Activated CD8-positive, alpha-beta memory T cell treated with anti-CD3 and anti-CD28 coated beads for 1 hour (primary cell): ENCODE measurements at places on chromosomes 3 and 15.

GRCh38 chr15:32029862-32030781 lies at the start of gene CHRNA7:
TSS of gene CHRNA7 (plus strand) at chr15:32030515. CDS start at chr15:32030595, 80 bp downstream.
- DNase-seq: no peak

GRCh38 chr15:98699591-98700424 lies 51.5 kb downstream of the IGF1R start:
- no peak for DNase-seq

- no peak for DNase-seq
Observed at GRCh38 chr3:186239321-186239720, 122.7 kb downstream of the DGKG start.

DNA sequence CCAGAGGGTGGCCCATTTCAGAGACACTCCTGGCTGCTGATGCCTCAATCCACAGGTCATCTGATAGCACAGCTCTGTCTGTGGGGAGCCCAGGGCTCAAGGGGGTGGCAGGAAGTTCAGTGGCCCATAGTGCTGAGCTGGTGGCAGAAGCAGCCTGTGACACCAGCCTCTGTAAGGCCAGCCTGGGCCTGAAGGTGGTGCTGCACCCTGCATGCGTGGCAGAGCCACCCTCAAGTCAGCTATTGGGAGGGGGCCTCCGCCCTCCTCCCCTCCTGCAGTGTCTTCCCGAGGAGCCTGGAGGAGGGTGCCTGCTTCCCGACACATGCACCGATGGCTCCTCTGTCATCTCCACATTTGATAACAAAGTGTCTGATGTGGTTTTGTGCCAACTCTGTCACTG lies 3.0 kb downstream of the PLA1A start:
- no peak for DNase-seq

GRCh38 chr15:91522605-91523332 lies 330.7 kb upstream of the SLCO3A1 start:
- DNase-seq: no peak

DNA sequence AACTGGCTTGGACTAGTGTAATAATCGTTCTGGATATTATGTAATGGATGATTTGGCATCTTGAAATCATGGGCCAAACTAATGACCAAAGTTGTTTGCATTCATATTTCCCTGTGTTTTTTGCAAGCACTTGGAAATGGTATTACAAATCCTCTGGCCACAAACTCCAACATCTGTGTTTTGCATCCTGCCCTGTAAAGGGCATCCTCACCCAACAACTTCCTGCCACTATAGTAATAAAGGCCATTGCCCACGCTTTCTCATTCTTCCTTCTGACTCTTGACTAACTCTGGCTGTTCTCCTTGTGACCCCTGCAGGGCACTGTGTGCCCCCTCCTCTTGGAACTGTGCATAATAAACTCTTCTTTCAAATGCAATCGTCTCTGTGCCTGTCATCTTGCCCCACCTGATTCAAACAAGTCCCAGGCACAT lies 25.4 kb upstream of the PSMD6 start:
- DNase-seq: no peak

GRCh38 chr15:79431636-79432344 lies at the start of gene MINAR1:
TSS of gene MINAR1 (plus strand) at chr15:79432336. CDS start at chr15:79456148, 23,812 bp downstream.
- DNase-seq: no peak

- DNase-seq: no peak
Observed at GRCh38 chr3:46736006-46736872, 18.6 kb upstream of the PRSS50 start.

- DNase-seq: no peak
Observed at GRCh38 chr3:128679338-128679737, 28.7 kb upstream of the RPN1 start.

- no peak for DNase-seq
Observed at GRCh38 chr3:115862099-115862498, 238.8 kb downstream of the GAP43 start.

DNA sequence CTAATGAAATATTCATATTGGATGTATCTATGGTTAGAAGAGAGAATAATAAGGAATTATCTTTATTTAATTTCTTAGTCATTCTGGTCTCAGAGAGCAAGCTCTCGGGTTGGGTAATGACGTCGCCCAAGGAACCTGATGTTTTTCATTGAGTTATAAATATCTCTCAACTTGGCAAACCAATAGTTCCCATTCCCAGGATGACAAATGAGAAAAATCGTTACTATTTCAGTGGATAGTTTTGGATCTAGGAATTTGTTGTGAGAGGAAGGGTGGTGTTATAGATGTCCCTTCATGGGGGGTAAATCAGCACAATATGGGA lies 162.9 kb upstream of the NR2E3 start:
- DNase-seq: no peak

GRCh38 chr15:38461066-38461833 lies 7.3 kb downstream of the FAM98B start:
- DNase-seq: no peak

DNA sequence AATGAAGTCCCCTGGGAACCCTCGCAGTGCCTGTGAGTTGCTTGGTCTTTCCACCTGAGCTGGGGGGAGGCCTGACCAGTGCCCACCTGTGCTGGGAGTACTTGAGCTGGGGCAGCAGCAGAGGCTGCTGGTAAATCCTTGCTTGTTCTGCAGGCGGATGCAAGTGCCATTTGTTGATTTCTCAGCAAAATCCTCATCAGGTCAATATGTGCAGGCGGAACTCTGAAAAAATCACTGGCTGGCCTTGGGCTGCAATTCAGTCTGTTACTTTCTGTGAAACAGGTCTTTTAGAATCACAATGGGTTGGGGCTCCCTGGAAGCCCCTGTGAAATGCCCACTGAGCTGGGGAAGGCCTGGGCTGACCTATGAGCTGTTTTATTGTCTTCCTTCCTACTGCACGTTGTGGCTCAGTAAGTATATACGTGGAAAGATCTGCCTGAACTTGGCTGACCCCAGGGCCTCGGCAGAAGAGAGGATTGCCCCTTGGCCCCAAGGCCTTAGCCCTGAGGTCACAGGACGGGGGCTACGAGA lies 182.0 kb upstream of the RGMA start:
- DNase-seq: no peak

- no peak for DNase-seq
Observed at GRCh38 chr15:28954466-28955159, 68.8 kb downstream of the APBA2 start.

GRCh38 chr3:108106031-108106430 lies 15.2 kb upstream of the CD47 start:
- DNase-seq: no peak

GRCh38 chr15:58434334-58434875 lies 2.6 kb downstream of the LIPC start:
- no peak for DNase-seq

DNA sequence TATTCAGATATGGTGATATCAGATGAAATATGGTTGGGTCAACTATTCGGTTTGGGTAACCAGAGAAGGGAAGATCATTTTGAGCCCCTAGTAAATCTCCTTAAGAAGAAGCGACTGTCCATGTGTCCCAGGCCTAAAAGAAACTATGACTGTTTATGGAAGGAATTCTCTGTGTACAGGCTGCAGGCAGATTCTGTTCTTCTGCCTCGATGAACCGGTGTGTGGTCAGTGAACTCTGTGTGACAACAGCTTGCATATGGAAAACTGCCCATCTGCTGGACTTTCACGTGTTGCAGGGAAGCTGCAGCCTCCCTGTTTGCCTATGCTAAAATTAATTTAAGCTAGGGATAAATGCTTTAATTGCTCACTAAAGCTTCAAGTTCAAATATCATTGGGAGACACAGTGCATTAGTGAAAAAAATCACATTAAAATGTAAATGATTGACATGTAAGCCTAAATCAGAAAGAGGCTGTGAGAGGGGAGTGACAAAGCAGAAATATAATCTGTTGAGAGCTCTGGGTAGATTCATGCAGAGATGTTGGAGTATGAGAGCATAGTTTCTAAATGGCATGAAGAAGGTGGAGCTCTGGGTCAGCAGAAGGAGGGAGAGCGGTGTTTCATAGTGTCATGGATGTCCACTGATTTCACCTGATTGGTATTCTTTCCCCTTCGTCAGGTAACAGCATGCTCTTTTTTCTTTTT lies 65.4 kb upstream of the PFN2 start:
- DNase-seq: no peak

DNA sequence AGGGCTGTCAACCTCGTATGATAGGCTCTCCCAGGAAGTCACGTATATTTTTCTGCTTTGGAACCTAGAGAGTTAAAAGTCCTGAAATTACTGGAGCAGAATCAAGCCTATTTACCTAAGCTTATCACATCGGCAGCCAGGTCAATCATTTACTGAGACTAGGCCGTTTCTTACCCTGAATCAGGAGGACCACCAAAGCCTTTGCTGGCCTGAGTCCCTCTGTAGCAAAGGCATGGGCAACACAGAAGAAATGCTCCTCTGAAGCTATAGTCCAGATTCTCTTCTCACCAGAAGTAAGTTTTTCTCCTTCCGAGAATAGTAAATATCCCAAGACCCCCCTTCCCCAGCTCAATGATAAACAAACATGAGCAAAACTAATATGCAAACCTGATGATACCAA lies 125.9 kb upstream of the PHLDB2 start:
- no peak for DNase-seq

DNA sequence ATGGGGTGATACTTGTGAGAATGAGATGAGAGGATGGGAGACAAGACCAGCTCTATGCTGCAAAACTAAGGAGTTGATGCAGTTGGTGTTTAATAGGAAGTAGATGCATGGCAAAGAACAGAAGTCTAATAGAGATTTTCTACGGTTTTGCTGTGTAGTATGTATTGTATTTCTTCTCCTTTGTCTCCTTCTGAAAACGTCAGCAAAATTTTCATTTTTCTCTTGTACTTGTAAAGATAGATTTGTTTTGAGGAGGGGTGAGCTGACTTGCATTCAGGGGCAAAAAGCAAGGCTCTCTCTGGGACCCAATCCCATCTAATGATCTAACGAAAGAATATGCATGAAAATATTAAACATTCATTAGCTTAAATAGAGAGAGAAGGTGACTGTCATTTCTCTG lies 94.6 kb upstream of the NANOGP8 start:
- no peak for DNase-seq

- no peak for DNase-seq
Observed at GRCh38 chr15:41291065-41291631, 41.2 kb downstream of the OIP5 start.

DNA sequence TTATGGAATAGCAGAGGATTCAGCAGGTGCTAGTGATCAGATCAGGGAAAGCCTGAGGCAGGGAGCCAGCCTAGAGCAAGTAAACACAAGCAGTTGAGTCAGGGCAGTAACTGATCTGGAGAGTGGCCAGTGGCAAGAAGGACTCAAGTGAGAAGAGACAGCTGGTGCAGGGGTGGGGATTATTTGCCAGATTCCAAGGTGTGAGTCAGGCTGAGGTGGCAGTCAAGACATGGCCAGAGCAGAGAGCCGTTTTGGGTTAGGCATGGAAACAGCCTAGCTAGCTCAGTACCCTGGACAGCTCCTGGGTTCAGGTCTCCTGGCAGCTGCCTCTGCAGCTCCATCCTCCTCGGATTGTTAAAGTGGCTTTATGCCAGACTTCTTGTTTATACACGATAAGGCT lies 281.9 kb upstream of the ONECUT1 start:
- no peak for DNase-seq

GRCh38 chr3:97658668-97659285 lies 105.8 kb upstream of the ARL6 start:
- DNase-seq: no peak

- no peak for DNase-seq
Observed at GRCh38 chr3:139074565-139075115, 29.9 kb upstream of the PRR23C start.

DNA sequence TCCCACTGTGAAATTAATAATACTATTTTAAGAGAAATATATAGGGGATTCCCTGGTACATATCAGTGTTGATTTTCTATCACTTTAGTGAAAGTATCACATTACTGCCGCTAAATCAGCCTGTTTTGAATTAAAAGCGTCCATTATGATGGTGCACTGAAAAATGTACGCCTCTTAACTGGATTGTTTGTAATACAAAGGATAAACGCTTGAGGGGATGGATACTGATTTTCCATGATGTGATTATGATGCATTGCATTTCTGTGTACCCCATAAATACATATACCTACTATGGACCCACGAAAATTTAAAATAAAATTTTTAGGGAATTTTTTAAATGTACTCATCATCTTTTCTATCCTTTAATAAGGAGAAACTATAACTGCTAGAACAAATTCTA lies 478.6 kb downstream of the MAGI1 start:
- no peak for DNase-seq

DNA sequence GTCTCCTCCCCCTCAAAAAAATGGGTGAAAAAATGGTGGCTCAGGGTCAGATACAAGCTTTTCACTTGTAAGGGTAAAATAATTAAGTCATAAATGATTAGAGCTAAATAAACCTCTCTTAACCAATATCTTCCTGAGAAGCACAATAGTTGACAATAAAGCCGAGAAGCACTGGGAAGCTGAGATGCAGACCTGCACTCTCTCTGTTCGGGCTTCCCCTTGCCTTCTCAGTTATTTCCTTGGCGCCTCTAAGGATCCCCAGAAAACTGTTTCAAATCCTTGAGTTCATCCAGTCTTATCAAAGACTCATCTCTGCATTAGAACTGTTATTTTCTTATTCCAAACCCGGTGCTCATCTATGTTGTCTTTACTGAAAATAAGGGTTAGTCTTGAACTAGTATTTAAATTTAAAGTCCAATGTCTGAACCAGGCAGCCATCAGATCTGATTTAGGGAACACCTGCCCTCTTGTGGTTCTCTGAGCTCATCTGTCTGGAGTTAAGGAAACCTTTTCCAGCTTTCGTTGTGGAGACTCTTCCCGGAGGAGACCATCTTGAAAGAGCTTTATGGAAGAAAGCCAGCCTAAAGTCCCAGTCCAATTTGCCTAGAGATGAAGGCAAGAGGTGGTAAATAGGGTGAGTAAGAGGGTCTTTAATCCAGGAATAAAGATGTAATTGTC lies 256.4 kb upstream of the MCTP2 start:
- DNase-seq: no peak

GRCh38 chr3:109023656-109024254 lies 70.1 kb upstream of the GUCA1C start:
- peak; percentile 3 for DNase-seq

GRCh38 chr3:183178833-183179549 lies 16.5 kb upstream of the LAMP3 start:
- DNase-seq: peak; percentile 6

DNA sequence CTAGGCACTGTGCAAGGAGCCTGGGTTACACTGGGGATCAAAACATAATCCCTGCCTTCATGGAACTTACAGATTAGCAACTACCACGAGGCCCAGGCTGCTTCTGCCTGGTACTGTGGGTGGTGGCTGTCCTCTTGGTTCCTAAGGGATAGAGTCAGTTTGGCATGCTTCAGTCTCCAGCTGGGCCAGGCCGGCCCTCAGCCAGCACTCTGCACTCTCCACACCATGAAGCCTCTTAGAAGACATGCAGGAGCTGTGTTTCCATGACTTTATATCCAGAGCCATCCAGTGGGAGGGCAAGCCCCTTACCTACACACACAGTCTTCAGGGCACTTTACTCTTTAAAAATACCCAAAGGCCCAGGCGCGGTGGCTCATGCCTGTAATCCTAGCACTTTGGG lies 54.4 kb downstream of the ATP1B3 start:
- no peak for DNase-seq

- no peak for DNase-seq
Observed at GRCh38 chr15:42082823-42083604, 11.3 kb downstream of the PLA2G4D start.

DNA sequence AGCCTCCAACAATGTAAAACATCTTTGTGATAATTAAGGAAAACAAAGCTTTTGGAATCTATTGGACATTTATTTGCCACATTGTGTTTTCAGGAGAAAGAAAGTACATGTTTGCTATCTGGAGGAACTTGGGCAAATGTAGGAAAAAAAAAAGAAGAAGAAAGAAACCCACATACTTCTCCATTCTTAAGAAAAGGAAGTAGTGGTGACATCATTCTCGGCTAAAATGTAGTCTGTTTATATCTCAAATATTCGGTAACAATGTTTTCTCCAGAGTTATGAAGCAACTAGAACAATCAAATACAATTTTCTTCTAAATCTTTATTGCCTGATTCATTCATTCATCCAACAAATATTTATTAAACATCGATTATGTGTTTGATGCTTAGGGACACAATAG lies 2.3 kb upstream of the TGFBR2 start:
- DNase-seq: no peak
